Osteoblast (primary cell): ENCODE measurements at places on chromosomes 11 and 22.
A peak's percentile ranks its signal among the peaks of the same experiment; 100 is the strongest.

GRCh38 chr11:30956751-30957150 is 370.6 kb upstream of the MPPED2 start:
- DNase-seq = no peak

GRCh38 chr22:23696326-23696851 is 5.6 kb downstream of the RGL4 start:
- peak; percentile 85 for DNase-seq

GRCh38 chr22:37018815-37019308 is 385 bp downstream of the TST start:
- peak; percentile 95 for DNase-seq

GRCh38 chr22:20591295-20591645 is 83.9 kb downstream of the MED15 start:
- DNase-seq = peak; percentile 70

GRCh38 chr11:34936945-34937629 is 20.7 kb downstream of the PDHX start:
- DNase-seq = no peak

- DNase-seq = no peak
Observed at GRCh38 chr11:13224324-13224723, 53.3 kb upstream of the BMAL1 start.
